ENCODE measurements at places on chromosomes 1 and 21. TPM values are rescaled to one million over a fixed set of nuclear protein-coding genes. Genes with fewer than 3 reads are reported as not detected.

Gene CCT3
- total RNA-seq, result 161 TPM

Gene OR14A2
- not detected for total RNA-seq

DNA sequence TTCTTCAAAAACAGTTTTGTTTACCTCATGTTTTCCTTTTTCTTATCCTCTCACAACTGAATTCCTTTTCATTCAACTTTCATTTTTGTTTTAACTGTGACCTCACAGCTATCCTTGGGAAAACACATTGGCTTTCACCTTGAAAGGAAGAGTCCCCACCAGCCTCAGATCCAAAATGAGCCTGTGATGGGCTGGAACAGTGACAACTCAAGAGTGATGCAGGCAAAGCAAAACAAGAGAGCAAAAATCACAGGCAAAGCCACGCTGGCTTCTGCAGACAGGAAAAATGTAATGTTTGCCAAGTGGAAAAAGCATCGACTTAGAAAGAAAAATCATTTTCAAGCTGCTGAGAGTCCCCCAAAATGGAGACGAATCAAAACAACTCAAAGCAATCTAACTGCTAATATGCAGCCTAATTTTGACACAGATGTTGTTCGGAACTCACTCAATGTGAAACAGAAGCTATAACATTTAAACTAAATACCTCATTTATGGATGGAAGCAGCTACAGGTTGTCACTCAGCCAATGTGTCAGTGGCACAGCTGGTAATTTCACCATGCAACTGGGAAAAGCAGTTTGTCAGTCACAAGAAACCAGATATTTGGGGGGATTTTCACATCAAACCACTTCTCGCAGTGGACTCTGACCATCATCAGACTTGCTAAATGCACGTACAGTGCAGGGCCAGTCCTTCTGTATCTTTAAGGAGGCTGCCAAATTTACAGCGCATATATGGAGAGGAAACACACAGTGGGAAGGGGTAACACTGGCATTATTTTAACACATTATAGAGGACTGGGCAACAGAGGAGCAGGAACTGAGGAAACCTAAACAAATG, 50.7 kb downstream of the ALG14 start:
- peak overlapping the region; percentile 42 for H3K4me3 ChIP-seq
- DNase-seq, result no peak
- no peaks in the 10 kb centered on the region for H3K36me3 ChIP-seq
- H3K27me3 ChIP-seq, result no peaks in the 10 kb centered on the region
- H3K27ac ChIP-seq, result peak overlapping the region; percentile 90
- H3K4me1 ChIP-seq, result peaks cover 60% of the 10 kb centered on the region

Gene ITLN2
- total RNA-seq, result not detected

GRCh38 chr1:211378844-211379243, 52.2 kb downstream of the TRAF5 start:
- H3K4me3 ChIP-seq, result no peak overlapping the region
- H3K27me3 ChIP-seq, result no peaks in the 10 kb centered on the region
- H3K27ac ChIP-seq, result peak overlapping the region; percentile 69
- DNase-seq, result no peak
- H3K36me3 ChIP-seq, result peaks cover 26% of the 10 kb centered on the region
- peaks cover 47% of the 10 kb centered on the region for H3K4me1 ChIP-seq

DNA sequence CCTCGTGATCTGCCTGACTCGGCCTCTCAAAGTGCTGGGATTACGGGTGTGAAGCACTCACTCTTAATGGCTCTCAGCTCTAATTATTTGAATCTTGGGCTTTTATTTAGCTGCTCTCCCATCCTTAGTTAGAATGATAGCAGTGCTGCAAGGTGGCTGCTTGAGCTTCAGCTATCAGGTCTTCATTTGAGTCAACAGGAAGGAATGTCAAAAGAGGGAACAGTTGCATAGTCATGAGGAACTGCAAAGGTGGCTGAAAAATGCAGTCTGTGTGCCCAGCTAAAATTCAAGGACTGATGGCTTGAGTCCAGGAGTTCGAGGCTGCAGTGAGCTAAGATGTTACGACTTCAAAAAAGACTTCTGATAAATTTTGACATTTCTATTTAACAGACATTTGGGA, 55.6 kb downstream of the UCK2 start:
- peak overlapping the region; percentile 55 for H3K27ac ChIP-seq
- H3K27me3 ChIP-seq, result no peaks in the 10 kb centered on the region
- H3K4me1 ChIP-seq, result peaks cover 39% of the 10 kb centered on the region
- peaks cover under 1% of the 10 kb centered on the region for H3K36me3 ChIP-seq
- H3K4me3 ChIP-seq, result no peak overlapping the region

Measured in chondrocyte (in vitro differentiated cells).